ENCODE measurements at places on chromosomes 12 and 14. TPM values are rescaled to one million over a fixed set of nuclear protein-coding genes. Genes with fewer than 3 reads are reported as not detected.

The MAPKAPK5 gene
- total RNA-seq = 66.4 TPM

The GSC gene
- total RNA-seq = 0.14 TPM

The RAD9B gene
- total RNA-seq = 0.41 TPM

The CAND1 gene
- total RNA-seq = 197 TPM

The RTL1 gene
- total RNA-seq = not detected

The CCT2 gene
- total RNA-seq = 409 TPM

The GLIPR1 gene
- total RNA-seq = 7.4 TPM

The AICDA gene
- not detected for total RNA-seq

The HCAR3 gene
- 0.46 TPM for total RNA-seq

The RBP5 gene
- 1.2 TPM for total RNA-seq

The TBC1D30 gene
- 0.84 TPM for total RNA-seq

The ADGRD1 gene
- 7.7 TPM for total RNA-seq

The SLC38A4 gene
- not detected for total RNA-seq

The TCL1B gene
- total RNA-seq = not detected

The KRT71 gene
- total RNA-seq = not detected

The RPL10L gene
- total RNA-seq = not detected

The TAS2R42 gene
- total RNA-seq = not detected
